ENCODE measurements at places on chromosomes 12 and 14. TPM values are rescaled to one million over a fixed set of nuclear protein-coding genes. Genes with fewer than 3 reads are reported as not detected.
A peak's percentile ranks its signal among the peaks of the same experiment; 100 is the strongest.

GRCh38 chr12:24246934-24247333 lies 297.5 kb upstream of the SOX5 start:
- DNase-seq, result no peak

DNA sequence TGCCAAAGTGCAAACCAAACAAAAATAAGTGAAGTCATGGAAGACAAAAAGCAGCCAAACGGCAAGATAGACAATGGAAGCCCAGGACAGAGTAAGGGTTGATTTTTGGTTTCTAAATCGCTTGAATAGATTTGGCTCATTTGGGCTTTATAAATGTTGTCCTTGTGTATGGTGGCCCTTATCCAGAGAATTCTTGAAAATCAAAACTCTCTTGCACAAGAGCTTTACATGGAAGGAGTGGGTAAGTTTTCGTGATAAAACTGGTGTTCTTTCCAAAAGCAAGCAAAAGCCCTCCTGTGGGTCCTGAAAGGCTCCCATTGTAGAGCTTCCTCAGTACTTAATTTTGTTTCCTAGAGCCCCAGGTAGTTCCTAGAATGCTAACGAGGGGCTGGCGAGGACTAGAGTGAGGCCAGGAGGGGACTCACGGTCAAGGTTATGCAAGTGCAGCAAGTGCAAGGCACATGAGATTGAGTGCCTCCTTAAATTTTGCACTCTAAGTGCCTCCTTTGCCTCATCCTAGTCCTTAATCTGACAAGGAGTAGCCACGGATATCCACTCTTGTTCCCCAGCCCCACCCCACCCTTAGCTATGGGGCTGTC lies 4.1 kb downstream of the SIX6 start:
- DNase-seq, result no peak

DNA sequence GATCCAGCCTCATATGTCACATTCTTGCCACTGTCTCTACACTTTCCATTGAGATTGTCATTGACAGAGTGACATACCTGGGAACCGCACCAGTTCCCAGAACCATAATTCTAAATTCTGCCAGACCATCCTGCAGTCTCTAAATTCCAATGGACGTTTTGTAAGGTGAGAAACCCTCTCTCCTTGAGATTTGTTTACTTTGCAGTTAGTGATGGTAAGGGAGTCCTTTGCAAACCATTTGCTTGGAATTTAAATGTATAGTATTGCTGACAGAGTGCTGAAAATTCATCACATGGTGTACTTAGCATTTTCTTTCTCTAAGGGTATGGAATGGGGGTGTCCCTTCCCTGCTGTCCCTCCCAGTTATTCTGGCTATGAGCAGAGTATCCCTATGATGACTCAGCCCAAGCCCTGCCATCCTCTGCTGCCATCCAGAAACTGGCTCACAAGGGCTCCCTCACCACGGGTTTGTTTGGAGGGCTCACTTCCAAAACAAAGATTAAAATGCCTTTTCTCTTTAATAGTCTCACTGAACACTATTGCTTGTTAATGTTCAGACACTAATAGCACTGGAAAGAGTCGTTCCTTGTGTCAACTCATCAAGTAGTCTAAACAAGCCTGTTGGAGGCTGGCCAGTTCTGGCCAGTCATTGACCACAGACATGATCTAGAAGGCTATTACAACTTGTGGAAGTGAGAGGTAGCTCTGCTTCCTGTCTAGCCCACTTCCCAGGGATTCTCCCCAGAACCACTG lies 129.0 kb upstream of the HMGA2 start:
- DNase-seq, result peak; percentile 72

DNA sequence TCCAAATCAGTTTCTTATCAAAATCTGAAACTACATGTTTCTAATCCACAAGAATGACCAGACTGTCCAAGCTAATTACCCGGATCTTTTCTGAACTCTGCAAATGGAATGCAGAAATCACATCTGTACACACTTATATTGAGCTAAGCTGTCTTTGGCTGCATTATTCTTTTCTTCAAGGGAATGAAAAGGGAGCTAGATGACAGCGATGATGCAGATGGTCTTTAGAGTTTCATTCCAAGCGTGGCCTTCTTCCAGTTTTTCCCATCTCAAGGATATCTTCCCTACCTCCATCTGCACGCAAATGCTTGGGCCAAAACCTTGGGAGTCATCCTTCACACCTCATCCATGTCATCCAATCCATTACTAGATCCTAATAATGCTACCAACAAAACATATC lies 12.6 kb downstream of the KCNH5 start:
- DNase-seq, result no peak

- DNase-seq, result no peak
Observed at GRCh38 chr12:111773801-111774551, 7.2 kb downstream of the ALDH2 start.

GRCh38 chr12:82880442-82880901 lies 193.8 kb downstream of the TMTC2 start:
- DNase-seq, result no peak

- DNase-seq, result no peak
Observed at GRCh38 chr14:22641846-22642245, 2.3 kb downstream of the OR6J1 start.

- no peak for DNase-seq
Observed at GRCh38 chr12:3520168-3520567, 29.2 kb downstream of the PRMT8 start.

DNA sequence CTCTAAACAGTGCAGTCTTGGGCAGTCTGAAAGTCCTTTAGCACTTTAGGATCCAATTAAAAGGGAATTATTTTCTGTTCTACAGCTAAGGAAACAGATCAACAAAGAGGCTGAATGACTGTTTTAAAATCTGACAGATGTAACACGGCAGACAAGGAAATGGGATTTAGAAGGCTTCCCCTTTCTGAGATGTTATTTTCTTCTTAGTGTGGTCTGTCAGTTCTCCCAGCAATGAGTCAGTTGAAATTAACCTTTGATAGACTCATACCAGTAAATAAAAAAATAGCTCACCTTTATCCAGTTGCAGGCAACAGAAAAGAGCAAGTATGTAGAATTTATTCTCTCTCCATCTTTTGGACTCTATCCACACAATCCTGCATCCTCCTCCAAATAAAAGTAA lies 98.1 kb downstream of the NEDD1 start:
- DNase-seq, result no peak

DNA sequence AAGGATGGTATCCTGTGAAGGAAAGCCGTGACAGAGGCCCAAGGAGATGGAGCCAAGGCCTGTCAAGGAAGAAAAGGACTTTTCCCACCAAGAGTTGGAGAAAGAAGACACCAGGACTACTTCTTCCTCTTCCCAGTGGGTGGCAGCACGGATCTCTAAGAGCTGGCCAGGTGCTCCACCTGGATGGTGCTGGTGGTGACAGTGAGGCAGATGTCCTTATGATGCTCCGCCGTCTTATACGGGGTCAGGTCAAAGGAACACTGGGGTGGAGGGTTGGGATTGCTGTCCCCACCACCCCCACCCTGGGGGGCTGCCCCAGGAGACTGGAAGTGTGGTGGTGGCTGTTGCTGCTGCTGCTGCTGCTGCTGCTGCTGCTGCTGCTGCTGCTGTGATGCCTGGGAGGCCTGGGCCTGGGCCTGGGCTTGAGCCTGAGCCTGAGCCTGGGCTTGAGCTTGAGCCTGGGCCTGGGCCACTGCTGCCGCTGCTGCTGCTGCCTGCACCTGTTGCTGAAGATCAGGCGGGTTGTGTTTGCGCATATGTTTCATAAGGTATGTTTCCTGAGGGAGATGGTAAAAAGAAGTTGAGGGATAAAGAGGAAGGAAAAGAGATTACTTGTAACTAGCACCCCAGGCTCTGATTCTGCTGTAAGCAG lies 4.8 kb upstream of the ING4 start:
- no peak for DNase-seq

DNA sequence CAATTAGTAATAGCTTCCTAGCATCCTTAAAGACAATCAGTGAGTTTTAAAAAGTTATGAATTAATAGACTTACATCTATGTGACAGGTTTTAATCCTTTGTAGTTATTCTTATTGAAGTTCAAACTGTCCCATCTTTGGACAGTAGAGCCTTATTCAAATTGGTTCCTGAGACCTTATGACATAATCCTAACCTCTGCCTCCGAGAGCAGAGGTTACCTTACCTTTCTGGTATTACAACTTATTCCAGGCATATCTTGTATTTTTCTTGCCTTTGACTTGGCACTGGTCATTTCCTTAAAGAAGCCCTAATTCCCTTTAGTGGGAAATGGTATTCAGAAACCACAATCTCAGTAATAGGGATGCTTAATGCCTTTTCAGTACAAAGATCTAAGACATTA lies 21.8 kb downstream of the BTBD7 start:
- DNase-seq, result no peak

DNA sequence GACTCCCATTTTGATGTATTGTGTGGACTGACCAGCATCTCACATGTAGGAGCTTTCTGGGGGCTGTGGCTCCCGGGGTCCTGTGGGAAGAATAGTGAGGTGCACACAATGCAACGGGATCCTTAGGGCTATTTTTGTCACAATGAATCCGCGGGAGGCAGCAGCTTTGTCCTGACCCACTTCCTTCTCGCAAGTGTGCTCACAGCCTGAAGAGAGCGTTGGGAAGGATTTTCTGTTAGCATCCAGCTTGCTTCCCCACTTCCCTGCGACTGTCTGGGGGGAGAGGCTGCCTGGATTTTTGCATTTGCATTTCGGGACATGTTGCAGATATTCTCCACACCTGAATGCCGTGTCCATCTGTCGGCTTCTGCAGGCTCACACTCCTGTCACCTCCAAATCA lies 31.9 kb downstream of the FZD10 start:
- DNase-seq, result no peak

SMCO3 gene
- total RNA-seq, result 0.12 TPM

NINJ2 gene
- total RNA-seq, result 2.7 TPM

ANKRD33 gene
- total RNA-seq, result 1.2 TPM
